Stimulated activated CD4-positive, alpha-beta T cell treated with anti-CD3 and anti-CD28 coated beads, Interleukin-15, amount 100 ng/mL, for 1 hour (primary cell): ENCODE measurements at places on chromosomes 7 and 10.

GRCh38 chr10:61754587-61755550, 92.1 kb downstream of the CABCOCO1 start:
- DNase-seq, result no peak

GRCh38 chr7:156074982-156075615, 262.8 kb upstream of the SHH start:
- DNase-seq, result no peak

- no peak for DNase-seq
Measured at GRCh38 chr10:94041206-94041605, 47.5 kb downstream of the PLCE1 start.

GRCh38 chr7:3106361-3106826, 62.7 kb upstream of the CARD11 start:
- DNase-seq, result no peak

DNA sequence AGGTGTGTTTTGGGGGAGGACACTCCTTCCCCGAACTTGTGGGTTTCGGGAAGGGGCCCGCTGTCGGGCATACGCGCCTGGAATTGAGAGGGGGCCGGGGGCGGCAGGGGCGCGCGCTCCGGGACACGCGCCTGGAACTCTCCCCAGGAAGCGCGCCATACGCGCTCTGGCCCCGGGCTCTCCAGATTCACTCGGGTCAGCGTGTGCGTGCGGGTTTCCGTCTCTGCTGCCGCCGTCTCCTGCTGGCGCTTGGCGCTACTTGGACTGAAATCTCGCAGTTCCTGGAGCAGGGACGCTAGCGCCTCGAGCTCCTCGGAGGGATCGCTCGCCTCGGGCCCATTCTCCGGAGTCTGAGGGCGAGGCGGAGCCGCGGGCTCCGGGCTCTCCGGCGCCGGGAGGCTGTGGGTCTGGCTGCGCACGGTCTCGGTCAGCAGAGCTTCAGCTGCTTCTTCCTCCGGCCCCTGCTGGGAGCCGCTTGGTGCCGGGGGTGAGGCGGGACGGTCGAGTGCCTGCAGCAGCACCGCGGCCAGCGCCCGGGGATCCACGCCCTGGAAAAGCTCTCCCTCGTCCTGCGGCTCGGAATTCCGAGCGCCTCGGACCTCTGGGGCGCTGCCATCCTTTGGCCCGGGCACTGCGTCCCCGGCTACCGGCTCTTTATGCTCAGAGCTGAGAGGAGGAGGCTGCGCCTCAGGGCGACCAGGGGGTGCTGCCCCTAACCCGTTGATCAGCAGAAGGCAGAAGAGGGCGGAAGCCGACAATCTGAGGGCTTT, 1.1 kb downstream of the VGF start:
- DNase-seq, result no peak

GRCh38 chr7:138008588-138009349, 6.9 kb upstream of the CREB3L2 start:
- no peak for DNase-seq

- no peak for DNase-seq
Measured at GRCh38 chr10:102280397-102281101, 35.2 kb downstream of the GBF1 start.

DNA sequence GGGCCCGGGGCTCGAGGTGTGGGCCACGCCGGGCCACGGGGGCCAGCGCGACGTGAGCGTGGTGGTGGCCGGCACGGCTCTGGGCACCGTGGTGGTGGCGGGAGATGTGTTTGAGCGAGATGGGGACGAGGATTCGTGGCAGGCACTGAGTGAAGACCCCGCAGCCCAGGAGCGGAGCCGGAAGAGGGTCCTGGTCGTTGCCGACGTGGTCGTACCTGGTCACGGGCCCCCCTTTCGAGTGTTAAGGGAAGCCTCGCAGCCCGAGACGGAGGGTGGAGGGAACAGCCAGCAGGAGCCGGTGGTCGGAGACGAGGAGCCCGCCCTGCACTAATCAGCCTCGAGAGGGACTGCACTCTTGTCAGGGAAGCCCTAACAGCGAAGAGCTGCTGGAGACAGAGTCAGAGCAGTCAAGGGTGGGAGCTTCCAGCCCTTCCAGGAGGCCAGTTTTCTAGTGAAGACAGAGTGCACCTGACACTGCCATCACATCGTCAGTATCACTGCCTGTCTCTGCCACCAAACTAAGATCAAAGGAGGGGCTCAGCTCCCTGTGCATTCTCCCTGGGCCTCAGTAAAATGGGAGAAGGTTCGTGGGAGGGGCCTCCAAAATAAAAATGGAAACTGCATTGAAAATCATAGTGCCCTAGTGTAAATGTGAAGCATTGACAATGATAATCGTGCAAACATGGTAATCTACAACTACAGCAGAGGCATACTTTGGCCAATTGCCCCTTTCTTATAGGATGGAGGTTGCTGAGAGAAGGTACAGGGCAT, 1.3 kb downstream of the MBLAC1 start:
- DNase-seq, result no peak

DNA sequence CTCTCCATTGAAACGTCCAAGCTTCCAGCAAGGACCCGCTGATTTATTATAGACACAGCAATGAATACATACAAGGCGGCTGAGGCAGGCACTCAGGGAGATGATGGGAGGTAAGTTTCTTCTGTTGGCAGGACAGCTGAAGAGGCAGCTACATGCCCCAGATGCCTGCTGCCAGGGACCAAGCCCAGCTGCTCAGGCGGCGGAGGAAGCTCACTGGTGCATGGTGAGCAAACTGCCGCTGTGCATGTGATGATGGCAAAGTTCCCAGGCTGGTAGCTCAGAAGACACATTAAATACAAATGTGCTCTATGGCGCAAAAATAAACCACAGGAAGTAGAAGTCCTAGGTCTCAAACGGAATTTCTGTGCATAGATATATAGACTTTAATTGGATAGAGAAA, 2.3 kb downstream of the DNTT start:
- DNase-seq, result no peak

GRCh38 chr7:46551603-46552002, 630.5 kb upstream of the IGFBP3 start:
- no peak for DNase-seq

DNA sequence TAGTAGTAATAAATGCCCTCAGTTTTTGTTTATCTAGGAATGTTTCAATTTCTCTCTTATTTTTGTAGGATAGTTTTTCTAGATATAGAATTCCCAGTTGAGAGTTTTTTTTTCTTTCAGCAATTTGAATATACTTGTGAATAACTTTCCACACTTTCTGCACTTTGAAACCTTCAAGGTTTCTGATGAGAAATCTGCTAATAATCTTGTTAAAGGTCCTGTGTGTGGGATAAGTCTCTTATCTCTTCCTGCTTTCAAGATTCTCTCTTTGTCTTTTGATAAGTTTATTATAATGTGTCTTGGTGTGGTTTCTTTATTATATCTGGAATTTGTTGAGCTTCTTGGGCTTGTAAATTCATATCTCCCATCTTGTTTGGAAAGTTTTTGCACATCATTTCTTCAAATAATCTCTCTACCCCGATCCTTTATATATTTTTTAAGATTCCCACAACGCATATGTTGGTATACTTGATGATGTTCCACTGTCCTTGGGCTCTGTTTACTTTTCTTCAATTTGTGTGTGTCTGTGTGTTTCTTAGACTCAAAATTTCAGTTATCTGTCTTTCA, 103.5 kb downstream of the MKX start:
- DNase-seq, result no peak
